Right hindlimb (tissue), 1 donor: ENCODE measurements at places on chromosomes 1 and 21.

DNA sequence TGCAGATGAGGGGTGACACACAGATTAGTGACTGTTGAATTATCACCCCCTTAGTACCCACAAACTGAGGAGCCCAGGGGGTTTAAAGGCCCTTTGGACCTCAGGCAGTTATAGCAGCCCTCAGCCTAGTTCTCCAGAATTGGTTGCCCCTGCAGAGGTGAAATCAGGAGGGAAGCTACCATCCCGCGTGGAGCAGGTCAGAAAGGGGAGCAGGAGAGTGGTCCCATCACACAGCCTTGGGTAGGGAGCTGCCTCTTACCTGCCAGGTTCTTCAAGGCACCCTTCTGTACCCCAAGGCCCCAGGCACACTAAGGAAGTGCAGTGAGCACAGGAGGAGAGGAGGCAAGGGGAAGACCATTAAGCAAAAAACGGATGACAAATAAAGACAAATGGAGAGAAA lies 121.2 kb upstream of the TNR start:
- no peak for DNase-seq

DNA sequence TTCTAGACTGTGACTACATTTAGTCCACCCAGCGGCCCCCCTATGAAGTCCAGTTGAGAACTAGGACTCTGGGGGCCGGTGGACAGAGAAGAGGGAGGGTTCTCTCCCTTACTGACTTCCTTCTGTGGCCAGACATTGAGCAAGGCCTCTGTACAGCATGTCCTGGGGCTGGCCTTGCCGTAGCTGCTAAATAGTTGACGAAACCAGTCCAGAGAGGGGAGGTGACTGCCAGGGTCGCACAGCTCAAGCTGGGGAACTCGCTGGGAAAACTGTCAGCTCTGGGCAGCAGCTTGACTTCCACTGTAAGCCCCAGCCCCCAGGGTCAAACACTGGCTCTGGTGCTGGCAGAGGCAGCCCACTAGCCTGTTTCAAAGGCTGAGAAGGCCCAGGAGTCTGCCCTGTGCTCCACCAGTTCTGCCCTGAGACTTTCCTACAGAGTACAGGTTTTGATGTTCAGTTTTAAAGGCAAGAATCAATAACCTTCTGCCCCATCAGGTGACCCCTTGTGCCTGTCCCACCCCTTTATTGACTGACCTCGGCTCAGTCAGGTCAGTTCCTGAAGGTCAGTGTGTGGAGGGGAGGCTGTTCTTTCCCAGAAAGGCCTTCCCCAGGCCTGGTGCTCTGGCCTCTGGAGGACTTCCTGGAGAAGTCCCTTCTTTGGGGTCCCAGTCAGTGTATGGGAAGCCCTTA lies 14.1 kb downstream of the PCSK9 start:
- no peak for DNase-seq

- DNase-seq, result no peak
These were observed 70.8 kb downstream of the PRDM2 start for GRCh38 chr1:13770743-13771142.

GRCh38 chr1:190658907-190659306 lies 181.2 kb upstream of the BRINP3 start:
- no peak for DNase-seq

GRCh38 chr21:37026499-37026898 lies 20.0 kb downstream of the RIPPLY3 start:
- no peak for DNase-seq

GRCh38 chr1:82578086-82578726 lies 777.5 kb downstream of the ADGRL2 start:
- DNase-seq, result no peak

GRCh38 chr1:54882519-54882918 lies 4.5 kb downstream of the DHCR24 start:
- no peak for DNase-seq

- no peak for DNase-seq
These were observed 79.6 kb downstream of the SLC45A1 start for GRCh38 chr1:8397511-8397910.
